NCI-H2029 treated with DMSO at 0.1 percent for 48 hours (cell line): ENCODE measurements at places on chromosomes 2 and 18.
A peak's percentile ranks its signal among the peaks of the same experiment; 100 is the strongest.

DNA sequence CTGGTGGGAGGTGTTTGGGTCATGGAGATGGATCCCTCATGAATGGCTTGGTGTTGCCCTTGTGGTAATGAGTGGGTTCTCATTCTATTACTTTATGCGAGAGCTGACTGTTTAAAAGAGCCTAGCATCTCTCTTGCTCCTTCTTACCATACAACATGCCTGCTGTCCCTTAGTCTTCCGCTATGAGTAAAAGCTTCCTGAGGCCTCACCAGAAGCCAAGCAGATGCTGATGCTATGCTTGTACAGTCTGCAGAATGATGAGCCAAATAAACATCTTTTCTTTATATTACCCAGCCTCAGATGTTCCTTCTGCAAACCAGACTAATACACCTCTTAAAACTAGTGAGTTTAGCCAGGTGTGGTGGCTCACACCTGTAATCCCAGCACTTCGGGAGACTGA is 23.1 kb downstream of the EVA1A start:
- no peak for DNase-seq

DNA sequence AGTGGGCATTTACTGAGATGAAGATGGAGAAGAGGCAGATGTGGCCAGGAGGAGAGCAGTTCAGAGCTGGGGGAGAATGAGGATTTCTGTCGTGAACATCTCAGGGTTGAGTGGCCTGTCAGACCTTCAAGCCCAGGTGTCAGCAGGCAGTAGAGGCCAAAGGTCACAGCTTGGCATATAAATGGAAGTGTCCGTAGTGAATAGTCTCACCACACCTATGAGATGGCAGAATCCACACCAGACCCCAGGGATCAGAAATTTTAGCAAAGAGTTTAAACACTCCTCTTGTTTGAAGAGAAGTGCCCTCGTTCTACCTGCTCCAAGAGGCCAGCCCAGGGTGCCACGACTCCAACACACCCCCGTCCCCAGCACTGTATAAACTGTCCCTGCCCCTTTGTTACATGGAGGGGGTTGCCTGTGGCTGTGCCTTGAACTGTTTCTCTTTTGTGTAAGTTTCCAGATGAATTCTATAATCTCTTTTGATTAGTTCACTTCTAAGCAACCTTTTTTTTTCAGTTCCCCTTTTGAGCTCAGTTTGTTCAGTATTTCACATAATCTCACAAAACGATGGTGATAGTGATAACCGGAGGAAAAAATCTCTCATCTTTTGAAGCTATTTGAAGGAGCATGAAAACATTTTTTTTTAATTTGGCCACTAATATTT is 69.0 kb upstream of the TTC39C start:
- DNase-seq = no peak

DNA sequence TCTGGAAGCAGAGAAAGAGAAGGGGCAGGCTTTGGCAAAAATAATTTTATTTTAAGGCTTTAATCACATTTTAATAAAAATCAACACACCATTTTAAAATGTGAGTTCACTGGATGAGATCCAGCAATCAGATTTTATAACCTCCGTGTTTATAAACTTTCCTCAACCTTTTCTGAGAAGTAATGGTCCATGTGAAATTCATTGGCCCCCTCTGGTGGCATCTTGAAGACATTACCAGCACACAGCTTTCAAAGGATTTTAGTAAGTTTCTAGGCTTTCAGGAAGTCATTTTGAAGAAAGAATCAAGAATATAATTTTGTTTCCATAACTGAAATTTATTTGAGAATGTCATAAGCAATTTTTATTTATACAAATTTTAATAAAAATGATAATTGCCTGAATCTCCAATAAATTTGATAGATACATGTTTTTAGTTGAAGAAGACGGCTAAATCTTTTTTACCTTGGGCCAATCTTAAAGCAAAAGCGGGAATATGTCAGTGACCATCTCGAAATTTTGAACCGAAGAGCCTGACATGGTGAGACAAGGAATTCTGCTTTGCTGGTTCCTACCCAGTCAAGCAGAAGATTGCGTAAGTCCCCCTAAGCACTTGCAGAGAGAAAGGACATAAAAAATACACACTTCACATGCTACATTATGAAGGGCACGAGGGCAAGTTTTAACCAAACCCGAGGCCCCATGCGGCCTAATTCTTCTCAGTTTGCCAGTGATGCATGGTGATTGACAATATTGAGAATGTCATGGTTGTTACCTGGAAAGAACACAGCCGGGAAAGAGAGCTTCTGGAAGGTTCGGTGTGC is 128.4 kb upstream of the CBLN2 start:
- peak; percentile 21 for DNase-seq

DNA sequence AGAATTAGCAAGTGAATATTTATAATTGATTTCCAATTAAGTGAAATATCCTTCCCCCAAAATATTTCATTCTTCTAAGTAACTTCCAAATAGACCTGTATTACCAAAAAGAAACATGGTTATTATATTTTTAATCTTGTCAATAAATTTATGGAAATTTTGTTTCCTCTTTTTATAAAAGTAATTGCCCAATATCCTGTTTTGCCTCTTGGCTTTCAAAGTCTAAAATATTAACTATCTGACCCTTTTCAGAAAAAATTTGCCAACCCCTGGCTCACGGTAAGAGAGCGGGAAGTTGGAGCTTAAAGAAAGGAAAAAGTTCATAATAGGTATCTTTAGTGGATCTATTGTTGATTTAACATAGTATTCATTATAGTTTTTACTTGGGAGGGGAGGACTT is 20.4 kb upstream of the SANBR start:
- no peak for DNase-seq

- DNase-seq = no peak
Measured at GRCh38 chr2:109421101-109421500, 192.7 kb downstream of the SEPTIN10 start.

- DNase-seq = no peak
Measured at GRCh38 chr2:98764499-98764898, 33.6 kb upstream of the MGAT4A start.

DNA sequence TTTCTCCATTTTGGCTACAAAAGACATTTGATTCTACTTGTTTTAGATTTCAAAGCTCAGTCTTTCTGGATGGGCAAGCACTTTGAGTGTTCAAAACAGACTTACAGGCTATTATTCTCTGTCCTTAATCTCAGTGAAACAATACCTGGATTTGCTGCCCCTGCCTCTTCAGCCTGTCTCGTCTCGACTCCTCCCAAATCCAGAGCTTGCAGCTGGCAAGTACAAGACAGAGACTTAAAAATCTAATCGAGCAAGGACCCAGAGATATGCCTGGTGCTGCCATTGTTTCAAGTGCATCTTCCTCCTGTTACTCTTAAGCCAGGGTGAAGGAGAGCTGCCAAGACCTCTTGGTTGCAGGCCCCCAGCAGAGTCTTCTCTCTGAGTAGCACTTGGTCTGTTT is 59.2 kb downstream of the LRRC30 start:
- DNase-seq = no peak

DNA sequence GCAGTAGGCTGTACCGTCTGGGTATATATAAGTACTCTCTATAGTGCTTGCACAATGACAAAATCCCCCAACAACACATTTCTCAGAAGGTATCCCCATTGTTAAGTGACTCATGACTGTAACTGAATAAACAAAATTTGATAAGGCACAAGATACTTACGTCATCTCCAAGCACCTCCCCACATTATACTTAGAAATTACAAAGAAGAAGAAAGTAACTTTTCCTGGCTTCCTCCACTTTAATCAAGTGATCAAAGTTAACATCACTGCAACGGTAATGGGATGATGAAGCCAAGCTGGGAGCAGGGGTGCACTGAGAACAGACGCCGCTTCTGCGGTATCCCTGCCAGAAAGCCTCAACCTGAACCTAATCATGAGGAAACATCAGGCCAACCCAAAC is 9.7 kb downstream of the TNS1 start:
- DNase-seq = no peak

DNA sequence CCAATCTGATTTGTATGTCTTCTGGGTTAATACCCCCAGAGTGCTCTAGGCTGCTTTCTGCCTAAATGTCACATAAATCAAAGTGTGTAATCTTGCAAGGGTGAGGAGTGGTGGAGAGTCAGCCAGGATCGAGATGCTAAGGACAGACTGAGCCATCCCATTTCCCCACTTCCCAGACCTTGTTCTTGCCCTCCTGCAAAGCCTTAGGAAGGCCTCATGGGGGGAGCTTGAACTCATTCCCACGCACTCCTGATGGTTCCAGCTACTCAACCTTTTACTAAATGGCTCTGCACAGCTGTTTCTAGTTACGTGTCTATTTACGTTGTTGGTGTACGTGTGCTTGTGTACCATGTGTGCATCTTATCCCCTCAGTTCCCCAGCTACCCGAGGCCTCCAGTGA is 423.6 kb upstream of the TNP1 start:
- DNase-seq = no peak

- no peak for DNase-seq
Measured at GRCh38 chr2:31334311-31335026, 80.1 kb downstream of the XDH start.

GRCh38 chr18:13354402-13354801 is 135.8 kb downstream of the LDLRAD4 start:
- no peak for DNase-seq

GRCh38 chr2:30412684-30413570 is 34.1 kb upstream of the LCLAT1 start:
- DNase-seq = no peak

- DNase-seq = no peak
Measured at GRCh38 chr2:207825978-207826377, 56.3 kb upstream of the FZD5 start.
